ENCODE measurements at places on chromosomes 3 and 15.

DNA sequence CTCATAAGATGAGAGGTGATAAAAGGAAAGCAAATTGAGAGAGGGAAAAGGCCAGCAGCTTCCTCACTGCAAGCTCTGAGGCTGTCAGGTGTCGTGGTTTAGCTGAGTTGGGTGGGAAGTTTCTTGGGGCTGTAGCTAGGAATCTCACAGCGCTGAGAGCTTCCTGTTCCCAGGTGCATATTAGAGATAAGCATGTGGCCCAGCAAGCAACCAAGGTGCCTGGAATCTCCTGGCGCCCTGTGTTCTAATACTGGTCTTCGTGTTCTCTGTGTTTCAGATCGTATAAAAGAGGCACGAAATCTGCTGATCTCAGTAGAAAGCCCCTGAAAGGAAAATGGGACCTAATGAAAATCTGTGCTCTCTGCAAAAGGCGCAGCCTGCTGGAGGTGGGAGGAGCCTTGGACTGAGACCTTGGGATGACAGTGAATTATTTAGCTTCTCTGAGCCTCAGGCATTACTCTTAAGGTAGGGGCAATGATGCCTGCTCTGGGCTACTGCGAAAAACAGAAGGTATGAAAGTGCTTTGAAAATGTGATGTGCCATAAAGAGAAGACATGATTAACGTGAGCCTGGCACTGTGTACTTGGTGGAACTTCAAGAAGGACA lies 499.9 kb downstream of the TBL1XR1 start:
- DNase-seq = no peak

- DNase-seq = no peak
Measured at GRCh38 chr15:100029868-100030479, 296.7 kb upstream of the LYSMD4 start.

GRCh38 chr15:95793231-95793630 lies 537.3 kb upstream of the NR2F2 start:
- DNase-seq = no peak

DNA sequence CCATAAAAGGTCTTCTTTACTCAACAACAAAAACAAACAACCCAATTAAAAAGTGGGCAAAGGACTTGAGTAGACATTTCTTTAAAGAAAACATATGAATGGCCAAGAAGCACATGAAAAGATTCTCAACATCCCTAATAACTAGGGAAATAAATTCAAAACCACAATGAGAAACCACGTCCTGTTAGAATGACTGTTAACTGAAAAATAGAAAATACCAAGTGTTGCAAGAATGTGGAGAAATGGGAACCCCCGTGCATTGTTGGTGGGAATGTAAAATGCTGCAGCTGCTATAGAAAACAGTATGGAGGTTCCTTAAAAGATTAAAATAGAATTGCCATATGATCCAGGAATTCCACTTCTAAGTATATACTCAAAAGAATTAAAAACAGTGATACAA lies 34.8 kb downstream of the NMNAT3 start:
- no peak for DNase-seq

DNA sequence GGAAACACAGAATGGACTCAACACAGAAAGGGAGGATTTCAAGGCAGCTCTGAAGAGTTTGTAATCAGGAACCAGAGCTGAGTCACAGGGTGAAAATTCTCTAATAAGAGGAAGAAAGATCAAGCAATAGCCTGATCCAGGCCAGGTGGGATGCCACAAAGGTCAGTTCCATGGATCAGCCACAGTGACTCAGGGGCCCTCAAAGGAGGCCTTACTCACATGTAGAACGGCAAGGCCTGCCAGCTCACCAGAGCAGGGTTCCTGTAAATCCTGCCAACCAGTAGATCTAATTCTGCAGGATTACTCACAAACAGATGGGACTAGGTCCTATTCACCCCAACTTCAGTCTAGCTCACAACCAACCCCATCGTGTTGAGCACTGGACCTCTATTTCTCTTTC lies 78.3 kb upstream of the PPP2R3A start:
- no peak for DNase-seq

DNA sequence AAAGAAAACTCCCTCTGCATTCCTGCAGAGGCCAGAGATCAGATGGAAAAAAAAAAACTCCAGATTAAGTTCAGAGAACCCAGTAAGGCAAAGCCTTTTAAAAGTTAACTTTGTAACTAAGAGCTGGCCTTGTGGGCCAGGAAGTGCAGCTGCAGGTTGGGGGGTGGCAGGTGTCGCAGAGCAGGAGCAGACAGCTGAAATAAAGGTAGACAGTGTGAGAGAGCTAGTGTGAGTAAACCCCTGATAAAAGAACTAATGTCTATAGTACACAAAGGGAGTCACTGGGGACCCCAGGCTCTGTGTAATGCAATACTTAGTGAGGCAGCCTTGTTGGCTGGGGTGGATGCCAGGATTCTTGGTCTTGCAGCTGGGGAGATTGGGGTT lies 42.1 kb downstream of the PPCDC start:
- DNase-seq = peak; percentile 44

DNA sequence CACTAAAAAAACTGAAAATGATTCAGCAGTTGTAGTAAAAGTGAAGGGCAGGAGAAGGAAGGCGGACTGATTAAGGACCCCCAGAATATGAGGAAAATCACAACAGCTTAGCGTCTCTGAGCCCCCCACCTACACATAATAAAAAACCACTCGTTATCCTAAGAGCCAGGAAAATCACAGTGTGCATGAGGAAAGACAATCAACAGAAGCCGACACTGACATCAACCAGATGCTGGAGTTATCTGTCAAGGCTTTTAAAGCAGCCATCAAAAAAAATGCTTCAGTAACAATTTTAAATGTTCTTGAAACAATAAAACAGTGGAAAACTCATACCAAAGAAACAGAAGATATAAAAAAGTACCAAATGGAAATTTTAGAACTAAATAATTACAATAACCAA lies 9.7 kb upstream of the CXCR6 start:
- DNase-seq = no peak

DNA sequence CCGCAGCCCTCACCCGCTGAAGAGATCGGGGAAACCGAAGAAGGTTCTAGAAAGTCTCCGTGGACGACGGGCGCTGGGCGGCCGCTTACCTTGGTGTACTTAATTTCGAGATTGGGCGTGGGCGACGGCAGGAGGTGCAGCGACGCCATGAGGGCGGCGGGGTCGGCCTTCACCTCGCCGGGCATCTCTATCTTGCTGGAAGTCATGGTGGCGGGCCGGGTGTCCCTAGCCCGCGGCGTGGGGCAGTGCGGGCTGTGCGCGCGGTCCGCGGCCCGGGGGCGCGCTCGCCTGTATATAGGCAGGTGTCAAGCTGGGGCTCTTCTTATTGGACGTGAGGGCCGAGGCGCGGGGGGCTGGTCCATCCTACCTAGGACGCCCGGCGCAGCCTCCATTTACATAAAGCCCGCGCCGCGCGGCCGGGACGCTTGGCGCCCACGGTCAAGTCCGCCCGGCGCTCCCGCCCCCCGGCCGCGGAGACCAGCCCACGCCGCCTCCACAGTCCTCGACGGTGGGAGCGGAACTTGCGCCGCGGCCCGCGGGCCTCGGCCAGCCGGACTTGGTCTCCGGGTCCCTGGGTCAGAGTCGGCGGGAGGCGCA lies at the start of gene ALDH1A2:
Gene ALDH1A2 (minus strand): TSS at position 267 of the 597 bp plus-strand sequence. CDS start 61 bp downstream, at position 206.
- peak; percentile 54 for DNase-seq

DNA sequence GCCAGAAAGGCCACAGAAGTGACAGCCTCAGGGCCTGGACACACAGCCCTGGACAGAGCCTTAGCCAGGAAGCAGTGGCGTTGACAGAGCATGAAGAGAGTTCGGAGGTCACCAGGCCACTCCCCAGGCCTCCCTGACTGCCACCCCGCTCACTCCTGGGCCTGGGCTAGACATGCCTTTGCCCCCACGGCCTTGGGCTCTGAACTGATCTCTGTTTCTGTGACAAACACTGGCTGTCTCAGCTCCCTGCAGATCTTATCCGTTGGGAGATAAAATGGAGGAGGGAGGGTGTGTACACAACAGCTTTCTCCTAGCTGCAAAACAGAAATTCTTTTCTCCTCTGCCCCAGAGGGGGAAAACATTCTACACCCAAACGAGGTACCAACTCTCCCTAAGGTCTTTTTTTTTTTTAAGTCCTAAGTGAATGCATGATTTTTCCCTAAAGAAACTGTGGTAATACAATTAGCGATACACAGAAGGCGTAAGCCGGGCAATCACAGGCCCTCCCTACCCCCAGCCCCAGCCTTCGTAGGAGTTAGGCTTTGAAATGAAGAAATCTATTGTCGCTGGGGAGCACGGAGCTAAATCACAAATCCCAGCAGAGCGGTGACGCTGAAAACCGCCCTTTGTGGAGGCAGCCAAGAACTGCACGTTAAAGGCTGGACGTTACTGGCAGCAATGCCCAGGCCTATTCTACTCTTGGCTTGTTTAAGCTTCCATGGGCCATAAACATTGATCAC lies 45.0 kb downstream of the SRGAP3 start:
- DNase-seq = no peak

- DNase-seq = no peak
Measured at GRCh38 chr15:93265111-93265556, 176.1 kb upstream of the RGMA start.

GRCh38 chr3:102415553-102415952 lies 19.3 kb upstream of the ZPLD1 start:
- no peak for DNase-seq

DNA sequence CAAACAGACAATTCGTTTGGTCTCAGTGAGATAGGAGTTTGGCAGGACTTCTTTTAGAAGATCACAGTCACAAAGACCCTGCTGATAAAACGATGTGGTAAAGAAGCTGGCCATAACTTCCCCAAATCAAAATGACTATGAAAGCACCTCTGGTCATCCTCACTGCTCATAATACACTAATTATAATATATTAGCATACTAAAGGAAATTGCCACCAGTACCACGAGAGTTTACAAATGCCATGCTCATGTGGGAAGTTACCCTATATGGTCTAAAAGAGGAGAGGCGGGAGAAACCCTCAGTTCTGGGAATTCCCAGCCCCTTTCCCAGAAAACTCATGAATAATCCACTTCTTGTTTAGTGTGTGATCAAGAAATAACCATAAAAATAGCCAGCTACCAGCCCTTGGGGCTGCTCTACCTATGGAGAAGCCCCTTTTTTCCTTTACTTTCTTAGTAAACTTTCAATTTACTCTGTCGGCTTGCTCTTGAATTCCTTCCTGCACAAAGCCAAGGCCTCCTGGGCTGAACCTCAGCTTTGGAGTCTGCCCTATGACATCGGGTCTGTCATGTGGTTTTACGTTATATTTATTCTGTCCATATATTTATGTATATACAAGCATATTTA lies 115.8 kb upstream of the IGSF10 start:
- DNase-seq = no peak

- no peak for DNase-seq
Measured at GRCh38 chr3:69994919-69995318, 4.6 kb upstream of the SAMMSON start.

- no peak for DNase-seq
Measured at GRCh38 chr15:91021516-91022074, 799 bp downstream of the VPS33B start.

DNA sequence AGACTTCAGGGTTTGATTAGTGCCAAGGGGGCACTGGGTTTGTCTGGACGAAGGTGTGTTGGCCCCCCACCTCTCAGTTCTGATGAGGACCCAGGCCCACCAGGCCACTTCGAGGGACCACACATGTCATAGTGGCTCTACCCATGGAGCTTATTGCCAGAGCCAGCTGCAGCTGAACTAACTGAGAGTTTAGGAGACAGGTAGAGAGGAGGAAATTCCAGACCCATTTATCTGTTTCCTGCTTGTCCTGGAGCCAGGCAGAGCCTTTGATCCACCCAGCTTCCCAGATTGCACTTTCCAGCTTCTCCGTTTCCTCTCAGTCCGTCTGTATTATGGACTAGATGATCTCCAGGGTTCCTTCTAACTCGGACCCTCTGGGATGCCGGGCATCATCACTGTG lies 20.9 kb downstream of the SLC24A1 start:
- no peak for DNase-seq

DNA sequence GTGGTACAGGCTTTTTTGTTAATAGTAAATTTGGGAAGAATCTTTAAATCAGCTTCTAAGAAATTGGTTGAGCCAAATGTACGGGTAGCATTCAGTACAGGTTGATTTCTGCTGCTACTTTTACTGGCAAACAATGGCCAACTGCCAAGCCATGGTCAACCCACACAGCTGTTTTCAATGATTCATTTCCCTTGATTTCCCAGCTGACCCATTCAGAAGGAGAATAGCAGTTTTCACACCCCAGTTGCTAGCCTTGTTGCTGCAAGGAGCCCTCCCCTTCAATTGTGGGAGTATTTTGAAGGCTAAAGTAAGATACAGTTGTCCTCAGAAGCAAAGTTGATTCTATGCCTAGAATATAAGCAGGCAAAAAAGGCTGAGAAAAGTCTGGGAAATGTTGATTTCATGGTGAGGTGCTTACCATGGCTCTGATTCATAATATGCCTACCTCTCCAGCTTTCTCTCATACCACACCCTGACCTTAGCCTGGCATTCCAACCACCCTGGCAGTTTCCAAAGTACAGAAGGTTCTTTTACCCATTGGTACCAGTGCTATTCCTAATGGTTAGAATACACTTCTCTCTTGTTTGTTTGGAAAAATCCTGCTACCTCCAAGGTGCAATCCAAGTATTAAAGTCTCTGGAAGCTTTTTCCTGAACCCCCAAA lies 320.3 kb upstream of the TGFBR2 start:
- no peak for DNase-seq

DNA sequence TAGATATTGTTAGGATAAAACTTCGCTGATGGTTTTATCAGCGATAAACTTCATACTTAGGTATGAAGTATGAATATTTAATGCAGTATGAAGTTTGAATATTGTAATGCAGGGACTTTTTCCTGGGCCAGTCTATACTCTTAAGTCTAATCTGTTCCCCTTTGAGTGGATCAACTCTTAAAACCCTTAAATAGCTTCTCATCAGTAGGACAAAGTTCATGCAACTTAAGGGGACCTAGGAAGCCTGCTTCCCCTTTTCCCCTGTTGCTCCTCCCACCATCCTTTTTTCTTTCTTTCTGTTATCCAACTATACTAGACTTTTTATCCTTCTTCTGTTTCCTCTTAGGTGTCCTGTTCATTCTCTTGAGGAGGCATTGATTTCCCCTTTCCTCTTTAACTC lies 78.7 kb downstream of the MITF start:
- no peak for DNase-seq

DNA sequence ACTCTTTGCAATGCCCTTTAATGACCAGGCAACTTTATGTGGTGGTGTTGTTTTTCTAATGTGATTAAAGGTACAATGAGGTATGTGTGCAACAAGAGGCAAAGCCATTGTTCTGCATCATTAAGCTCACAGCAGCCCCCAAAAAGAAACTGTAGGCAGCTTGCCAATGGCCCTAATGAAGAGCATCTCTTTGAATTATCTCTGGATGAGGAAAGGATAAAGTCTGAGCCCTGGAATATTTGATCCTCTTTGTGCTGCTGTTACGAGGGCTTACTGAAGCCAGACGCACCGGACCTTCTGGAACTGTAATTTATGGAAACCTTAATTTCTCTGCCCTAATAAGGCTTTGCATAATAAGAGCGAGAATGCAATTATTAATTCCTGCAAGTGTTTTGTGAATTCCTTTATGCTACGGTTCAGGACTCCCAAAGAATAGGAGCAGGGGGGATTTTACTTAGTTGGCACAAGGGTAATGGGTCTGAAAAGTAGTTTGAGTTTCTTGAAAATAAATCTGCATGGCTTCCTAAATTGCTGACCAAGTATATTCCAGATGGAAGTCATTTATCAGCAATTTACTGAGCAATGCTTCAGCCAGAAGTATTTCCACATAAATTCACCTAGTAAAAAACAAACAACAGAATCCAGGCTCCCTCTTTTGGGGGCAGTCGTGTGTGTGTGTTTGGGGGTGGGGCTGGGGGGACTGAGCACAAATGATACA lies 193.4 kb downstream of the PDZRN3 start:
- DNase-seq = no peak

GRCh38 chr15:70262171-70262570 lies 164.5 kb upstream of the TLE3 start:
- no peak for DNase-seq
